Aorta (tissue), 5 donors: ENCODE measurements at places on chromosomes 12 and 14. TPM values are rescaled to one million over a fixed set of nuclear protein-coding genes. Genes with fewer than 3 reads are reported as not detected.
A peak's percentile ranks its signal among the peaks of the same experiment; 100 is the strongest.

The KHNYN gene
- 64.9 TPM for total RNA-seq

The PRKD1 gene
- total RNA-seq = 27.9 TPM

The TAS2R7 gene
- total RNA-seq = not detected

The GLT8D2 gene
- 64.4 TPM for total RNA-seq

The TSPAN9 gene
- total RNA-seq = 50.6 TPM

The TMEM106C gene
- total RNA-seq = 56.3 TPM

The SLCO1A2 gene
- not detected for total RNA-seq

The GRIP1 gene
- total RNA-seq = 0.88 TPM

The METTL17 gene
- total RNA-seq = 33.5 TPM

The RILPL2 gene
- total RNA-seq = 12.6 TPM

The SLC6A12 gene
- total RNA-seq = 2.2 TPM

DNA sequence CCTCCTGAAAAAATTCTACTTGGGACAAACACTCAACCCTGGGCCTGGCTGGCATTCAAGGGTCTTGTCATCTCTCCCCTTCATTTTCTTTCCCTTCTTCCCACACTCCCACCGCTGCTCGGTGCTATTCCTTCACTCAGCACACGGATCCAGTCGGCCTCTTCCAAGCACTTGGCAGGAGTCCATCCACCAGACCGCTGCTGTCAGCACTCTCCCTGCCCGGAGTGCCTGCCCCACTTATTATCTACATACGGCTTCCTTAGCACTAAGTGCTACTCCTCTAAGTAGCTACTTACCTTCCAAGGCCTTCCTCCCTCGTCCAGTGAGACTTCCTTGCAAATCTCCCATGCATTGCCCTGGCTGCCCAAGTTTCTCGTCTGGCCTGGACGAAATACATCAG, 29.8 kb downstream of the CALM1 start:
- no peak overlapping the region for H3K27ac ChIP-seq
- no peaks in the 10 kb centered on the region for H3K27me3 ChIP-seq
- DNase-seq = peak; percentile 73
- H3K36me3 ChIP-seq = no peaks in the 10 kb centered on the region

GRCh38 chr14:98393527-98393926, 878.5 kb downstream of the BCL11B start:
- no peak overlapping the region for H3K27ac ChIP-seq
- no peak for DNase-seq
- H3K4me1 ChIP-seq = no peaks in the 10 kb centered on the region
- no peak overlapping the region for H3K4me3 ChIP-seq

GRCh38 chr12:96431067-96431466, 30.8 kb upstream of the CDK17 start:
- no peaks in the 10 kb centered on the region for H3K36me3 ChIP-seq
- no peak for DNase-seq
- no peak overlapping the region for H3K4me3 ChIP-seq
- H3K27ac ChIP-seq = no peak overlapping the region

DNA sequence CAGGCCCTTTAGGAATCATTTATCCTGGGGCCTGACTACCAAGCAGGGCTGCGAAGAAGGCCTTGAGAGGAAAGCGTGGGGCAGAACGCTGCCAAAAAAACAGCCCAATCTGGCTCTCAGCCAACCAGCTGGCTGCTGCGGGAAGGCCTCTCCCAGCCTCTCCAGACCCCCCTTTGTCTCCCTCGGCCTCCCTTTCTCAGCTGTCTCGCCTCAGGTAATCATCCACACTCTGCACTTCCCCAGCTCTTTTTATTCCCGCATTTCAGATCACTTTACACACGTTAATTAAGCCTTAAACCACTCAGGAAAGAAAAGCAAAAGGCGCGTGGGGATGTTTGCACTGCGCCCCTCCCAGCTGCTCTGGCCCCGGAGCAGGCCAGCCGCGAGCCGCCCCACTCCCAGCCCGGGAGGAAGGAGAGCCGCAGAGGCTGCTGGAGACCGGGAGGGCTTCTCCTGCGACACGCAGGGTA, 208.2 kb upstream of the FOXN3 start:
- DNase-seq = no peak
- H3K27me3 ChIP-seq = no peaks in the 10 kb centered on the region
- H3K4me3 ChIP-seq = no peak overlapping the region
- H3K27ac ChIP-seq = no peak overlapping the region
- no peaks in the 10 kb centered on the region for H3K36me3 ChIP-seq
- no peaks in the 10 kb centered on the region for H3K4me1 ChIP-seq

GRCh38 chr12:53160000-53160399, 20.5 kb upstream of the ZNF740 start:
- no peak overlapping the region for H3K27ac ChIP-seq
- no peaks in the 10 kb centered on the region for H3K36me3 ChIP-seq
- H3K4me3 ChIP-seq = no peak overlapping the region
- H3K27me3 ChIP-seq = no peaks in the 10 kb centered on the region

GRCh38 chr12:68913682-68914081, 19.3 kb downstream of the CPM start:
- no peaks in the 10 kb centered on the region for H3K36me3 ChIP-seq
- H3K27ac ChIP-seq = no peak overlapping the region
- no peaks in the 10 kb centered on the region for H3K4me1 ChIP-seq

DNA sequence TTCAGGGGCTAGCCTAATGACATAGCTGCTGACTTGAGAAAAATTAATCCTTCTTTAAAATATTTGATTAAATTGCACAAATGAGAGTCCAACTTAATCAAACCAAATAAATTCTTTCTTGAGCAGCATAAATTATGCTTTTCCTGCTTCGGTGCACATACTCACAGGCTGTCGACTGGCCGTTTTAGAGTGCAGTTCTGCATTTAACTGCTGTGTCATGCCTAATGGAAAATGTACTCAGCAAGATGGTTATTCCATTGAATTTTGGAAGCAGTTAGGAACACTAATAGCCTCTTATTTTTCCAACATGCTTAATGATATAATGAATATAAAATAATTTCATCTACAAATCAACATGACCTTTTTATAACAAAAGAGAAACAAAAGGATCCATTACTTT, 266.1 kb upstream of the LRIG3 start:
- DNase-seq = no peak
- no peak overlapping the region for H3K4me3 ChIP-seq
- no peaks in the 10 kb centered on the region for H3K4me1 ChIP-seq
- no peaks in the 10 kb centered on the region for H3K27me3 ChIP-seq
- H3K36me3 ChIP-seq = no peaks in the 10 kb centered on the region

DNA sequence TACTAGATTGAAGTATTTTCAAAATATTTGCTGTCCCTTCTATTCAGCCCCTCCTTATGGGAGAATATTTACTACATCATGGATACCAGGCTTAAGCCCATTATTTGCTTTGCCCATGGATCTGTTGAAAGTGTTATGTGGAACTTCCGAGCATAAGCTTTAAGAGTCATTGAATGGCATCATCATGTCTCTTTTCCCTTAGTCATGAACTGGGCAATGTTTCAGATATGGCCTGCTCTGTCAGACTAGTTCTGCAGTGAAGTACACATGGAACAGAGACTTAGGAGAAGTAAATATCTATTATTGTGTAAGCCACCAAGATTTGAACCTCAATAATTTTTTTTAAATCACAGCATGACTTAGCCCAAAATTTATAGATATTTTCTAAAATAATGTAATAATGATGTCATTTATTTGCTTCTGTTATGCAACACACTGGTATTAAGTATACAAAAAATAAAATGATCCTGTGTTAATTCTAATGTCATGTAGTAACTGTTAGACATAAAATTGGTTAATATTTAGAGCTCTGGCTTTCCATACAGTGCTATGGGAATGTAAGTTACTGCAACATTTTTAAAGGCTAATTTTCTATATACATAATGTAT, 1097.3 kb downstream of the SLC16A7 start:
- no peak overlapping the region for H3K4me3 ChIP-seq
- H3K27ac ChIP-seq = no peak overlapping the region

DNA sequence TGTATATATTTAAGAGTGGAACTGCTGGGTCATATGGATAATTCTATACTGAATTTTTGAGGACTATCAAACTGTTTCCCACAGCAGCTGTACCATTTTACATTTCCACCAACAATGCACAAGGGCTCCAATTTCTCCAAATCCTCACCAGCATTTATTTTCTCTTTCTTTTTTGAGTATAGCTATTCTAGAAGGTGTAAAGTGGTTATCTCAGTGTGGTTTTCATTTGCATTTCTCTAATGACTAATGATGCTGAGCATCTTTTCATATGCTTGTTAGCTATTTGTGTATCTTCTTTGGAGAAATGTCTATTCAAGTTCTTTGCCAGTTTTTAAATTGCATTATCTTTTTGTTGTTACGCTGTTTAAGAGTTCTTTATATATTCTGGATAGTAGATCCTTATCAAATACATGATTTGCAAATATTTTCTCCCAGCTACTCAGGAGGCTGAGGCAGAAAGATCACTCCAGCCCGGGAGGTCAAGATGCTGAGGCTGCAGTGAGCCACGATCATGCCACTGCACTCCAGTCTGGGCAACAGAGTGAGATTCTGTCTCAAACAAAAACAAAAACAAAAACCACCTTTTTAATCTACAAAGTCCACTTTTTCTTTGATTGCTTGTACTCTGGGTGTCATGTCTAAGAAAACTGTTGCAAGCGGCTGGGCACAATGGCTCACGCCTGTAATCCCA, 32.8 kb downstream of the GTF2A1 start:
- no peak overlapping the region for H3K4me3 ChIP-seq
- H3K36me3 ChIP-seq = no peaks in the 10 kb centered on the region
- no peaks in the 10 kb centered on the region for H3K27me3 ChIP-seq
- DNase-seq = no peak

DNA sequence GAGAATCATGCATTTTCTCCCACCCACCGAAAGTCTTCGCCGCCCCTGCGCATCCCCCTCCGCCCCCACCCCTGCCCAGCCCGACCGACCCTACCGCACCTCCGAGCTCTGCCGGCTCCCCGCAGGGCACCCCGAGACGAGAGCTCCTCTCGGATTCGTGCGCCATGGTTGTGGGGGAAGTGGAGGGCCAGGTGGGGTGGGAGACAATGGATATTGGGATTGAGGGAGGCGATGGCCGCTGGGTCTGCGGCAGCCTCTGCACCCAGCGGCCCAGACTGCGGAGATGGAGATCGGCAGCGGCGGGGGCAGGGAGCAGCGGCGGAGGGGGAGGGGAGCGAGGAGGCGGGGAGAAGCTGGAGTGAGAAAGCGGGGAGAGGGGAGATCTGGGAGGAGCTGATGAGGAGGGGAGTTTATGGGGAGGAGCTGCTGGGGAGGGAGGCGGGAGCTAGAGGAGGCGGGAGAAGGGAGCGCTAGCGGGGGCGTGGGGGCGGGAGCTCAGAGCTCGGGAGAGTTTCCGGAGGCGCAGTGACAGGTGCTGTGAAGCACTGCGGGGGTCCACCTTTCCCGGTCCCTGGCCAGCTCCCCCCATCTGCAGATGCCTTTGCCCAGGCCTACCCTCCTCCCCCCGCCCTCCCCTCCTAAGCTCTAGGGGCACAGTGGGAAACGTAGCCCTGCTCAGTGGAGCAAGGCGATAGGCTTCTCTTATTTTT, at the start of gene SALL2:
TSS of gene SALL2 (minus strand) at position 385 of the 710 bp plus-strand sequence. CDS start at position 166, 219 bp downstream.
- peak within 1 kb of the TSS; percentile 97 for H3K4me3 ChIP-seq
- no peaks in the 10 kb centered on the region for H3K27me3 ChIP-seq
- H3K27ac ChIP-seq = no peak within 1 kb of the TSS
- no peaks in the 10 kb centered on the region for H3K4me1 ChIP-seq
- H3K36me3 ChIP-seq = no peaks in the 10 kb centered on the region
- DNase-seq = peak; percentile 91

- no peaks in the 10 kb centered on the region for H3K4me1 ChIP-seq
- H3K27me3 ChIP-seq = peaks cover 6% of the 10 kb centered on the region
- H3K36me3 ChIP-seq = no peaks in the 10 kb centered on the region
- H3K4me3 ChIP-seq = no peak within 1 kb of the TSS
Measured at GRCh38 chr14:56810147-56810719, at the start of gene OTX2. TSS of gene OTX2 (minus strand) at chr14:56810479. CDS start at chr14:56805456, 5,023 bp downstream.

DNA sequence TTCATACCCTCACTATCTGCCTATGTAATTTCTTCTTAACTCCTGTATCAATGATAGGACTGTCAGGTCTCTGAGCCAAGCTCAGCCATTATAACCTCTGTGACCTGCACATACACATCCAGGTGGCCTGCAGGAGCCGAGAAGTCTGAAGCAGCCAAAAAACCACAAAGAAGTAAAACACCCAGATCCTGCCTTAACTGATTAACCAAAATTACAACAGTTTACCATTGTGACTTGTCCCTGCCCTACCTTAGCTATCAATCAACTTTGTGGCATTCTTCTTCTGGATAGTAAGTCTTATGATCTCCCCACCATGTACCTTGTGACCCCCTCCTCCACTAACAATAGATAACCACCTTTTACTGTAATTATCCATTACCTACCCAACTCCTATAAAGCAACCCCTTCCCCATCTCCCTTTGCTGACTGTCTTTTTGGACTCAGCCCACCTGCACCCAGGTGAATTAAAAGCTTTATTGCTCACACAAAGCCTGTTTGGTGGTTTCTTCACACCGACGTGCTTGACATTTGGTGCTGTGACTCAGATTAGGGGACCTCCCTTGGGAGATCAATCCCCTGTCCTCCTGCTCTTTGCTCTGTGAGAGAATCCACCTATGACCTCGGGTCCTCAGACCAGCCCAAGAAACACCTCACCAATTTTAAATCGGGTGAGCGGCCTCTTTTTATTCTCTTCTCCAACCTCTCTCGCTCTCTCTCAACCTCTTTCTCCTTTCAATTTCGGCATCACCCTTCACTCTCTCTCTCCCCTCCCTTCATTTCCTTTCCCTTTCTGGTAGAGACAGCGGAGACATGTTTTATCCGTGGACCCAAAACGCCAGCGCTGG, 11.5 kb upstream of the LGMN start:
- DNase-seq = no peak
- H3K4me3 ChIP-seq = no peak overlapping the region
- H3K27ac ChIP-seq = no peak overlapping the region
- no peaks in the 10 kb centered on the region for H3K36me3 ChIP-seq

DNA sequence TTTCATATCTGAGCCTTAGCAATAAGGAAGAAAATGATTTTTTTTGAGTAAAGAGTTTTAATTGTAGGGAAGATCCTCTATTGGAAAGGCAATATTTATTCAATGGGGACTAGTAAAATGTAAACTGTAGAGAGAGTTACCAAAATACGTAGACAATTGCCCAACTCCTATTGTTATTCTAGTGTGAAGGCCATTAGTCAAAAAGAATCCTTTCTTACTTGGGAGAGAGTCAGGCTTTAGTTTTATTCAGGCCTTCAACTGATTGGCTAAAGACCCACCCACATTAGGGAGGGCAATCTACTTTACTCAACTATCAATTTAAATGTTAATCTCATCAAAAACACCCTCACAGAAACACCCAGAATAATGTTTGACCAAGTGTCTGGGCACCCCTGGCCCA, 485.8 kb upstream of the ATXN7L3B start:
- DNase-seq = no peak
- no peak overlapping the region for H3K27ac ChIP-seq
- H3K4me3 ChIP-seq = no peak overlapping the region

- H3K36me3 ChIP-seq = no peaks in the 10 kb centered on the region
- DNase-seq = no peak
- no peaks in the 10 kb centered on the region for H3K4me1 ChIP-seq
- no peak overlapping the region for H3K27ac ChIP-seq
Measured at GRCh38 chr12:82660541-82661325, 26.0 kb upstream of the TMTC2 start.
